LHCN-M2 (cell line): ENCODE measurements at places on chromosomes 3 and 15.

DNA sequence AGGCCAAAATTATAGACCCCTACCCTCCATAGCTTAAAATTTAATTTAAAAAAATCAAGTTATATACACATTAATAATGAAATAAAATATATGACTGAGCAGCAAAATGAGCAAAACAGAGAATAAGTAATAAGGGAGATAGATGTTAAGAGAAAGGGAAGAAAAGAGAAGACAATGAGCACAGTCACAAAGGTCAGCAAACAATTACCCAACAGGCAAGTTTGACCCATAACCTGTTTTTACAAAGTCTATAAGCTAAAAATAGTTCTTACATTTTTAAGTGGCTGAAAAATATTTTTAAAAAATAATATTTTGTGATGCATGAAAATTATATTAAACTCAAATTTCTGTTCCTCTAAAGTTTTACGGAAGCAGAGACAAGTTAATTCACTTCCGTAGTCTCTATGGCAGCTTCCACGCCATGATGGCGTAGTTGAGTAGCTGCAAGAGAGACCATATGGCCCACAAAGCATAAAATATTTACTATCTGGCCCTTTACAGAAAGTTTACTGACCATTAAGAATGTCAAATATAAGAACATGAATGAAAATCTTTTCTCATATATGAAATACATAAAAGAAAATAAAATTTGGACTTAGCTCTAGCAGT lies 47.5 kb downstream of the ACAP2 start:
- no peak for DNase-seq

- no peak for DNase-seq
Observed at GRCh38 chr3:48477959-48478520, 25.9 kb downstream of the SHISA5 start.

DNA sequence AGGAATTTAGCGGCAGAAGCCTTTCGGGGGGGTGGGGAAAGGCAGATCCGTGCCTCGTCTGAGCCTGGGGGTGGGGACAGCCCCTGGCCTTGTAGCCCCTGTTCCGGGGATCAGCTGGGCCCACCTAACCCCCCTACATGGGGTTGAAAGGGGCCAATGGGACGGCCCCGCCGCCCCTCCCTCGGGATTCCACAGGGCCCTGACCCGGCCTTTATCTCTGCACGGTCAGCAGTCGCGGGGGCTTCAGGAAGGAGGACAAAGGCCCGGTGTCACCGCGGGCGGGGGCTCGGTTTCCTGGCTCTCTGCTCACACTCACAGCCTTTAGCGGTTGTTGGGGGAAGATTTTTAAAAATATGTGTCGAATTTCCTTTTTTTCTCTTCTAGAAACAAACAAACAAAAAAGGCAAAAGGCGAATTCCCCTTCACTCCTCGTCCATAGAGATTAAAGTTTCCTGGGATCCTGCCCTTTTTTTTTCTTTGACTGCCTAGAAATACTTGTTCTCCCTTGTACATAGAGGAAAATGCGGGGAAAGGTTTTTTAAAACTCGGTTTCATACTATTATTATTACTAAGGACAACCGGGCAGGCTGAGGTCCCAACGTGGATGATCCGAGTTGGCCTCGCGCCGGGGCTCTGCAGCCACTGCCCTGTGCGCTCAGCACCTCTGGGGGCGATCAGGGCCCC lies 7.9 kb downstream of the FOXL2 start:
- DNase-seq: no peak

DNA sequence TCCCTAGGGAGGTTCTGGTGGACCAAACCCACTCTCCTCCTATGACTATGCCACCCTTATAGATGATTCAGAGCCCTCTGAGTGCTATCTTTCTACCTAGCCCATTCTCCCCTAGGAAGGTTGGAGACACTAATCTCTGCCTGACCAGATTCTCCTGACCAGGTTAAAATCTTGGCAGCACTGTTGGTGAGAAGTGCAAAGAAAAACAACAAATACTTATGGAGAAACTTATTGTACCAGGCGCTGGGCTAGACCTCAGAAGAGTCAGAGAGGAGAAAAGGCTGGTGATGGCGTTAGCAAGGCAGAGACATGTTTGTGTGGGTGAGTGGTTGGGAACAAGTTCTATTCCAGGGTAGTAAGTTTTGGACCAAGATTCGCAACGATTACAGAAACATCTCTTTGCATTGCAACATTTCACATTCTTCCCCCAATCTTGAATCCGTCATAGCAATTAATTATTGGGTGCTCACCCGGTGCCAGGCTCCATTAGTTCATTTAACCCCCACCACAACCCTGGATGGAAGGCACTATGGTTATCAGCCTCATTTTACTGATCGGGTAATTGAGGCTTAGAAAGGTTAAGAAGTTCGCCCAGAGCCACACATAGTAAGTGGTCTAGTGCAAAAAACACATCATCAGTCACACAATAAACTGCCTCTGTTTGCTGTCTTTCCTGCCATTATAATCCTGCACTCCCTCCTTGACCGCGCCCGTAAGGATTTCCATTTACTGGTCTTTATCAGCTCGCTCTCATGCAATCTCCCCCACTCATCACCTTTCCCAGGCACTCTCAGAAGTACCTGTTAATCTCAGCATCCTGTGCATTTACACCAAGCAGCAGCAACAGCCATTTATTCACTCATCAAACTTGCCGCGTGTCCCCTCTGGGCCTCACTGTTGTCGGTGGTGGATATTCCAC lies 655 bp upstream of the TSPAN3 start:
- DNase-seq: no peak

DNA sequence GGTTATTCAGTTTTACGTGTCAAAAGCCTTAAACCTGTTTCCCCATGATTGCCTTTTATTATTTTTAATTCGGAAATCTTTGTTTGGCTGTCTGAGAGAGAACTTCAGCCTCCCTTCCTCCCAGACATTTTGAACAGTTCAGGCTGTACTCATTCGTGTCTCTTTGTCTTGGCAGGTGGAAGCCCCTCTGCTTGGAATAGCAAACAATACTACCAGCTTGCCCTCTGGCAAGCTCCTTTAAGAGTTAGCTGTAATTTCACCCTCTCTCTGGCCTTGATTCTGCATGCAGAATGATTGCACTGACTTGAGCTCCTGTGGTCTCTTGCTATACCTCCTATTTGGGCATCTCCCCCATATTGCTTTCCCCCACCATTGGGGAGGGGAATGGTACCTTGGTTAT lies 11.7 kb downstream of the IGF1R start:
- DNase-seq: no peak
